ENCODE measurements at places on chromosomes 11 and 22.

DNA sequence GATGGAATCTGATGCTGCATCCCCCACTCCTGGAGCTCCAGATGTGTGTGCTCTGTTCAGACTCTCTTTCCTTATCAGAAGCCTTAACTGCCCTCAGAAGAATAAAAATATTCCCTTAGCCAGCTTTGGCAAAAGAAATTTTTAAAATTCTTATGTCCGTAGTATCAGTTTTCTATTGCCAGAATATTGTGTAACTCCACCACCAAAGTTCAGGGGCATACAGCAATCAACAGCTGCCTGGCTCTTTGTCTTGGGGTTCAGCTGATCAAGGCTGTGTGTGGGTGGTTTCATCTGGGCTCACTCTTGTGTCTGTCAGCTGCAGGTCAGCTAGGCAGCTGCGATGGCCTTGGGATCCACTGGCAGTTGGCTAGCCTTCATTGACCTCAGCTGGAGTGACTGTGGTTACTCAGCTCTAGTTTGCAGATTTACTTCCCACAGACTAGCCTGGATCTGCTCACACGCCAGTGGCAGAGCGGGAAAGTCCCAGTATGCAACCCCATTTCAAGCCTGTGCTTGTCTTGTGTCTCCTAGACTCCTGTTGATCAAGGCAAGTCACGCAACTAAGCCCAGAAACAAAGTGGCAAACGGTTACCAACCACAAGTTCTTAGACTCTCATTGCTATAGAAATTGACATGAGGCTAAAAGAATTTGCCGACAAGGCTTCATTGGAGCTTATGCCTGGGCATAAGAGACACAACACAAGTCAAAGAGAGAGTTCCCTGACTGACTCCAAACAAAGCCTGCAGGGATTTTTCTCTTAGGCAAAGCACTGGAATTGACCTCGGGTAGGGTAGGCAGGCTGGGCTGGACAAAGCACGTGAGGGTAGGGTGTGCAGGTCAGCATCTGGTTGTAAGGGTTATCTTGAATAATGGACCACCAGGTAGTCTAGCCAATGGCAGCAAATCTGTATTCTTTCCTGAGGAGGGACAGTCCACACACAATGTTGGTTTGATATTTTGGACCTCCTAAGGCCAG lies 7.5 kb downstream of the TMEM138 start:
- no peak for DNase-seq

DNA sequence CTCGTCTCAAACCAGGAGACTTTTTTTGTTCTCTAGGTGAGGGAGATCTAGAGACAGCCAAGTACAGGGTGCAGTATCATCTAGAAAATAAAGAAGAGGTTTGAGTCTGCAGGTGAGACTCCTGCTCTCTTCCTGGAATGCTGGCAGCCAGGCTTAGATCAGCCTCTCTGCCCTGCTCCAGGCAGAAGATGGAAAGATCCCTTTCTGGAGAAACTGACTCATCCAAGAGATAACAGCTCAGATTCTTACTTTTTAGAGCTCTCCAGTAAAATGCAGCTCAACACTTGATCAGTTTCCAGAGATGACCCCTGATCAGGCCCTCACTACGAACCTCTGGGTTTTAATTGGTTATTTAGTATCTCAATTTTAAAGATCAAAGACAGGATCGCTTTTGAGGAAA lies 44.6 kb upstream of the EHF start:
- no peak for DNase-seq

DNA sequence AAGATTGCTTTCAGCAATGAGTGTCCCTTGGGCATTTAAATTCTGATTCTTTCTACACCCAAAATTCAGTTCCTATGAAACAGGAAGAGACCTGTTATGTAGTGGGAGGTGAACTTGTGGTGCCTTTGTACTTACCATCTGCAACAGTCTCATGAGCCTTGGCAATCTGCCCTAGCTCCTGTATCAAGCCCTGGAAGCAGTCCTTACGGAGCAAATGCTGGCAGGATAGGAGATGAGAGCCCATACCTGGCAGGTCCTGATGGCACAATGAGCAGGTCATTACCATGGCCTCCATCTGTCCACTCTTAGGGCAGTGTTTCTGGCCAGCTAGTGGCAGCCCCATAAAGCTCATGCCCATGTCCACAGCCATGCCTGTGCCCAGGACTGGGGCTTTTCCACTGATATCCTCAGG lies 10.8 kb downstream of the TRIM66 start:
- no peak for DNase-seq

GRCh38 chr22:37229012-37229804 lies 14.9 kb downstream of the RAC2 start:
- no peak for DNase-seq

- no peak for DNase-seq
These were observed 1717.1 kb upstream of the RAG2 start for GRCh38 chr11:38315151-38315550.

GRCh38 chr22:19707347-19708290 lies 6.7 kb upstream of the SEPTIN5 start:
- no peak for DNase-seq

GRCh38 chr11:9726321-9727022 lies 62.6 kb downstream of the SWAP70 start:
- no peak for DNase-seq

GRCh38 chr22:24144778-24145085 lies 36.6 kb upstream of the SUSD2 start:
- no peak for DNase-seq

DNA sequence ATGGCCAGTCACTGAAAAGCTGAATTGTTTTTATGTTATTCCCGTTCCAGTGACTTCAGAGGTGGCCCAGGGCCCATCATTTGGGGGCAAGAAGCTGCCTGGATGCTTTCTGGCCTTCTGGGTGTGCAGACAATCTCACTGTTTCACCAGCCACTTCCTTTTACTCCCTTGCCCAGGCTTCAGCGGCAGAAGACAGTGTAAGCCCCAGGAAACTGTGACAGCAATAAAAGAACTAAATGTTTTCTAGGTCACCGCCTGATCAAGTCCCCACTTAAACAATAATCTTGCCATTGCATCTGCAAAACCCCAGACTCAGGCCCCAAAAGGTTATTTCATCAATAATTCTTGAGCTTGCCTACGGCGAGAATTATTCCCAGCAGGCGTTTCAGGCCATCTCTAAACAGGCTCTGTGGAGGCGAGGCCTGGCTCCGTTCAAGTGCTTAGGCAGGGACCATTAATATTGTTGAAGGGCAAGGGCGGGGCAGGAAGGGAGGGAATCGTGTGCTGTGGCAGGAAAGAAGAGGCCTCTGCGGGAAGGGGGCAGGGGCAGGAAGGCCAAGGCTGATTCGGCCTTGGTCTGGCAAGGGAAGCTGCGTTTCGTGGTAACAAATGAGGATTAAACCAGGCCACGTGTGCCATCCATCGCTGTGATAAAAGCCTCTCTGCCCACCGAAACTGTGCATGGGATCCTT lies 252.3 kb downstream of the KIRREL3 start:
- DNase-seq: peak; percentile 53

DNA sequence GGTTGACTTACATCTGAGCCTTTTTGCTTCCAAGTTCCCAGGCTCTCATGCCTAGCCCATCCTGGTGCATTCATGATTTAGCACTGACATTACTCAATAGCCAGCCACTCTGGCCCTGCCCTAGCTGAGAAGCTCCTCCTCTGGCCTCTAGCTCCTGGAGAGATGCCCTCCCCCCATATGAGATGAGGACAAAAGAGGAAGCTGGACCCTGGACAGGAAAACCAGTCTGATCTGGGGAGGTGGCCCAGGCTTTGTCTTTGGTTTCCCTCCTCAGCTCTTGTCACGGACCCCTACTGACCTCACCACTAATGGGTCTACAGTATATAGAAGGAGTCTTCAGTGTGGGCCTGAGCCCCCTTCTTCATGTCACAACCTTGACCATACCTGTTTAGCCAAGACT lies 3.0 kb downstream of the RHOG start:
- no peak for DNase-seq

- DNase-seq: no peak
These were observed 14.9 kb downstream of the DCPS start for GRCh38 chr11:126318574-126319373.

DNA sequence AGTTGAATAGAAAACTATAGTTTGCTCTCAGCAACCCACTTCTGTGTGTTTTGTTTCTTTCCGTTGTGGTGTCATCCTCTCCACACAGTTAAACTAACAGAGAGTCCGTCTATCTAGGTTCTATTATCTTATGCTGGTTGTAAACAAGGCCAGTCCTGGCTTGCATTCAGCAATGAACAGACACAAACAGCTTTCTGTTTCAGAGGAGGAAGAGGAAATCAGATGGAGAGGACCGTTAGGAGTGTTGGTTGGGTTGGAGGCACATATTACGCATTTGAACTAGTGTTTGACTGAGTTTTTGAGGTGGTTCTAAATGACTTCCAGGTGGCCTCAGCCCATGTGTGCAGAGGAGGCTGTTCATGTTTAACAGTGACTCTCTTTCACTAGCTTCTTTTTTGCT lies 129.5 kb upstream of the SORL1-AS1 start:
- no peak for DNase-seq

- no peak for DNase-seq
These were observed 8.1 kb upstream of the MYH9 start for GRCh38 chr22:36395915-36396314.

DNA sequence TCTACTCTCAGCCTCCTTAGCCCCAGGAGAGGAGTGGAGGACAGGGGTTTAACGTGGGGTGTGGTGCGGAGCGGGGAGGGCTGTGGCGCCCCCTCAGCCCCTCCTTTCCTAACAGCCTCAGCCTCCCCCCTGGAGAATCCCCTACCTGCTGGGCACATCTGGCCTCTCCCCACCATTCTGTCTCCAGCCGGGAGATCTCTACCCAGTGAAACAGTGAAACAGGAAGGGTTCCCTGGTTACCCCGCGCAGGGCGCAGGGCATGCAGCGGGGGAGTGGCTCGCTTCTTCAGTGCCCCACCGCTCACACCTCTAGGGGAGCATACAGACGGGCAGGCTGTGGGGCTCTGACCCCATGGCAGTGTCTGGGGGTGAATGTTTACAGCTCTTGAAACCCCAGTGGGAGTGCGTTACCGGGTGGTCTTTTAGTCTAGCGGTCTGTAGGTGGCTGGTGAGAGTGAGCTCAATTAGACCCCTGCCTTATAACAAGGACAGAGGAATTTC lies 54.7 kb upstream of the CCDC188 start:
- DNase-seq: no peak

GRCh38 chr11:71447791-71448256 lies 369 bp downstream of the DHCR7 start:
- peak; percentile 81 for DNase-seq

- peak; percentile 44 for DNase-seq
These were observed 2.1 kb upstream of the PHLDB1 start for GRCh38 chr11:118605116-118605867.

- peak; percentile 23 for DNase-seq
These were observed 1.2 kb downstream of the TOB2 start for GRCh38 chr22:41445129-41446056.

DNA sequence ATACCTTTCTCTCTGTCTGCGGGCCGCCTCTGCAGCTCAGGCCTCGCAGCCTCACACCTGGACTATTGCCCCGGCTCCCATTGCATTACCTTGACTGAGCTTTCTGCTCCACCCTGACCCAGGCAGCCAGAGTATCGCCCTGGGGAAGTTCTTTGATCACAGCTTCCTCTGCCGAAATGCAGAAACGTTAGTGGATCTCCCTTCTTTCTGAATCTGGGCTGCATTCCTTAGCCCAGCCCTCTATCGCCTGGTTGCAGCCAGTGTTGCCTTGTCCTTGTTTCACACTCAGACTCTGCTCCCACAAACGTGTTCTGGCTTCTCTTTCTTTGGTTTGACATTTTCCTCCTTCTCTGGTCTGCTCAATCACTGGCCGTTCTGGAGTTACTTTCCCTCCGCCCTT lies 195.7 kb downstream of the ADAMTS15 start:
- DNase-seq: no peak

Data from nephron progenitor cell (in vitro differentiated cells).